ENCODE measurements at places on chromosomes 5 and 9.
A peak's percentile ranks its signal among the peaks of the same experiment; 100 is the strongest.

DNA sequence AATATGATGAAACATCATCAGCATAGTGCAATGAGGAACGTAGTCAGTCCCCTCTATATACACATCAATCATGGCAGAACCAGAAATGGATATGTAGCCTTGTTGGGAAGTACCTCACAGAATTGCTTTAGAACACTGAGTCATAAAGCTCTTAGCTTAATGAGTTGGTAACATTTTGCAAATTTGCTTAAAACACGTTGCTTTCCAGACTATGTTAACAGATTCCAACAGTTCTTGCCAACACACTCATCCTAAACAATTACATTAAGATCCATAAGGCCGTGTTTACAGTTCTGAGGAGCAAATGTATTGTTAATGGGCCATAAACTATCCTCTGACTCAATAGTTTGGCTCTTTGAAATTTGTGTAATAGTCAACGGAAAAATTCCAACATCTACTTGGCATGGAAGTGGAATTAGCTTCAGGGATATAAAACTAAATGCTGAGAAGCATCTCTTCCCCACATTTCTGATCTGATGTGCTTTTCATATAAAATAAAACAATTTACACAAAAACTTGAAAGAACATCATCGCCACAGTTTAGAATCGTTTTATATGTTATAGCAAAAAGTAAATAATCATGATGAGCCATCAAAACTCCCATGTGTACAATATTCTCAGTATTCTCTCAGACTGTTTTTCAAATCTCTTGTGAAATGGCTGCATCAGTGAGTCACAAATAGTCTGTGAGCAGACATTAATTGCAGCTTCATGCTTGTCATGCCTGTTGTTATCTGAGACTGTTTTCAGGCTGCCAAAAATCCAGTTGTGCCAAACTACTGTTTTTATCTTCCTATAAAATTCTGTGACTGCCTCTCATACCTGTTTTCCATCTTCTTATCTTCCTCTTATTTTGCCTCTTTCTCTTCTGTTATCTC, 291.9 kb downstream of the COX7C start:
- DNase-seq = no peak

DNA sequence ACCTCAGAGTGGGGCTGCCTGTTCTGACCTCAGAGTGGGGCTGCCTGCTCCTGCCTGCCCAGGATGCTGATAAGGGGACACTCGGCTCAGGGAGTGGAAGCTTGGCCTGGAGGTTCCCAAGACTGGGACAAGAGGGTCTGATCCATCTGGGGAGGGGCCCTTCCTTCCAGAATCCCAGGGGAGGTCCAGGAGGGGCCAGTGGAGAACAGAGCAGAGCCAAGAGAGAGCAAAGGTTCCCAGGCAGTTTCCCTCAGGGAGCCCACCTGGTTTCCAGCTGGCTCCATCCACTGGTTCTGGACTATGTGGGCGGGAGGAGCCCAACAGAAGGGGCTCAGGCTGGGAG, 49.1 kb upstream of the RNU6ATAC start:
- DNase-seq = no peak

DNA sequence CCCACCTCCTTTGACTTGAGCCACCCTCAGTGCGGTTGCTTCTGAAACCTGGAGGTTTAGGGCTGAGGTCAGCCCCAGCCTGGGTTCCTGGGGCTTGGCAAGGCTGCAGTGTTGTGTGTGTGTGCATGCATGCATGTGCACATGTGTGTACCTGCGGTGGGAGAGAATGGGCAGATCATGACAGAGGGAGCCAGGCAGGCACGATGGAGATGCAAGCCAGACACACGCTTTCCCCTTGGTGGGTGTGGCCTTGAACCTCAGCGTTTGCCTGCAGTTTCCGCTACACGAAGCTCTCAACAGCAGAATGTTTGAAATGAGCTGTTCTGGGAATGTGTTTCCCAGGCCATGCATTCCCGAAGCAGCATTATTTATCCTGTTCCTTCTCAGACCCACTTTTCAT, 65.9 kb upstream of the RAPGEF1 start:
- no peak for DNase-seq

GRCh38 chr5:80594810-80595209, 24.7 kb upstream of the ANKRD34B start:
- DNase-seq = no peak

DNA sequence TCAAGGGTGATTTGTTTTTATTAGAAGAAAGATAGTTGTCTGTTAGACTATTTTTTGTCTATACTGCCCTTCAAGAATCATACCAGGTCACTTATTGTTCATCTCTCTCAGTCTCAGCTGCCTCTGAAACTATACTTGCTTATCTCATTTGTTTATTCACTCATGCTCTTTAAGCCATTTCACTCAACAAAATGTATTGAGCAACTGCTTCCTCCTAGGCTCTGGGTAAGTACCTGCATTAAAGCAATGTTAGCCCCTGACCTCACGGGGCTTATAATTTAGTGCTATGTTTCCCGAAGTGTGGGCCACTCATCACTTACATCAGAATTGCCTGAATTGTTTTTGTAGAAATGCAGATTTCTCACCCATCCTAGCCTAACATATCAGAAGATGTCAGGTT, 100.9 kb downstream of the DPYSL3 start:
- DNase-seq = no peak

GRCh38 chr5:140192715-140193430, 17.9 kb downstream of the CYSTM1 start:
- no peak for DNase-seq

DNA sequence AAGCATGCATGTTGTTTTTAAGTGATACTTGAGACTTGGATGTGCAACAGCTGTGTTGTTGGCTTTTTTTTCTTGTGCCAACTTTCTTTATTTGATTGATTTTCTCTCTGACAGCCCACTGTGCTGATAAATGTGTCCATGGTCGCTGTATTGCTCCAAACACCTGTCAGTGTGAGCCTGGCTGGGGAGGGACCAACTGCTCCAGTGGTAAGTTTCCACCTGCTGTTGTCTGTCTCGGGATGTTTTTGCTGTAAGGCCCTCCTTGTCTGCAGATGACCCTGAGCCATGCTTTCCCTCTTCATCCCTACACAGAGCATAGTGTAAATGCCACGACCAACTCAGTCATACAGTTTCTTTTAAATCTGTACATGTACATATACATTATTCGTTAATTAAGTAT, 79.2 kb downstream of the MEGF10 start:
- no peak for DNase-seq

DNA sequence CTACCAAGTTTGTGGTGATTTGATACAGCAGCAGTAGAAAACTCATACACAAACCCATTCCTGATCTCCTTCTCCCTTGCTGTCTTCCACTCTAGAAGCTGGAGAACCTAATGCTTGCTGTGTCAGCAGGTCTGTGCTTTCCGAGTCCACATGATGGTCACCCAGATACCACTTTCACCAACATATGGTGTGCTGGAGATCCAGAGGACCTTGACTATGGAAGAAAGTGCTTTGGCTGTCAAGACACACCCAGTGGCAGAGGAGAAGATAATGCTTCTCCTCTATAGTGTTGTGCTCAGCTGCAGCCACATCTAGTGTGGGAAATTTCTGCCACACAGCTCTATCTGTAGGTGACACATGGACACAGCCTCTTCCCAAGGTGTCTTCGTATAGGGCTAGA, 67.4 kb downstream of the UGCG start:
- no peak for DNase-seq

DNA sequence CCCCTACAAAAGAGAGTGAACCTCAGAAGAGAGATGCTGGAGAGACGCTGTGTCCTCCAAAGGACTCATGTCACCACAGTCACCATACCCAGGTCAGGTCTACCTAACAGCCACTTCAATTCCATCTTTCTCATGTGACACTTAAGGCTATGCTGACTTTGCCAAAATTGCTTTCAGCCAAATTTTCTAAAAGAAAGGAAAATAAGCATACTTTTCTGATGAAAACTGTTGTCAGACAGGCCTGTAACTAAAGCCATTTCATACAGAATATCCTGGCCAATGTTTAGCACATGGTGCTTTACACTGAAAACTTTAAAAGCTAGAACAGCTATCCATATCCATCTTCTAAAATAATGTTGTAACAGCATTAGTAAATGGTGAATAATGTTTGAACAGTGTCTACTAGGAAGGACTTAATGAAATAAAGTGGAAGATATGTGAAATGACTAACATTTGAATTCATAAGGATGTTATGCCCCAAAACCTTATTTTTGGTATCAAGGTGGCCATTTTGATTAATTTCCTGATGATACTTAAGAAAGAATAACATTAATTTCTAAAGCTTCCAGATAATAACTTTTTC, 97.2 kb downstream of the NFIB start:
- no peak for DNase-seq

DNA sequence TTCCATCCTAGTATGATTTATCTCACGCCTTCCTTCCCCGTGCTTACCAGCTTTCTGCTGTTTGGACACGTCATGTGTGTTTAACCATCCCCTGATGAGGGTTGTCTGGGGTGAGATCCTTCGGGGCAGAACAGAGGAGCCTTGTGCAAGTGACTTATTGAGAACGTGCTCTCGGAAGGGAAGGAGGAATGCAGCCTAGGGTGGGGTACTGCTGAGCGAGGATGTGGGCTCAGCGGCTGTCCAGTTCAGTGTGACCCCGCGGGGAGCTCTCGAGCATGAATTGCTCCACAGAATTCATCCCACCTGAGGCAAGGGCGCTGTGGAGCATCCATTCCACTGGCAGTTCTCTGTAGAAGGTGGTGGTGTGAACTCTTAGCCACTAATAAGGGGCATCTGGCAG, 4.0 kb downstream of the MYOZ3 start:
- no peak for DNase-seq

DNA sequence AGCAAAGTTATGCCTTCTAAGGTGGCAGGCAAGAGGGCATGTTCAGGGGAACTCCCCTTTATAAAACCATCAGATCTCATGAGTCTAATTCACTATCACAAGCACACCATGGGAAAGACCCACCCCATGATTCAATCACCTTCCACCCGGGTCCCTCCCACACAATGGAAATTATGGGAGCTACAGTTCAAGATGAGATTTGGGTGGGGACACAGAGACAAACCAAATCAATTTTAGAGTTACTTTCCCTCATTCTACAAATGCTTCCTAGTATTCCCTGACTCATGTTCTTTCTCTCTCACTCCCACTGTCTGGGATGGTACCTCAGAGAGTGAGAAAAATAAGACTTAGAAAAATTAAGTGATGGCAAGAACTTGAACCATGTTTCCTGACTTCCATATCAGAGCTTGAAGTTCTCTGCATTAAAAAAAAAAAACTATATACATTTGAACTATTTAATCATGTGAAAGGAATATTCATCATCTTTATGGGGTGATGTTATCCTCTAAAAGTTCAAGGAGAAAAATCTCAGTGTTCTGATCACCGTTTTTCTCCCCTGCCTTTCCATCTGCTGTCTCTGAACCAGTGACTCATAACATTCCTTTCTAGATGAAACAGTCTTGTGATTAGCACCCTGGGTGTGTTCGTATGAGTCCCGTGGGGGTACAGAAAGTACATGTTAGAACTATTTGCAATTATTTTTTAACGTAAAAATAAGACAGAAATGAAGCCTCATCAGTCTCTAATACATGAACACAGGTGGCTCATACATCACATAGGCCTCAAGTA, 282.9 kb downstream of the SLF1 start:
- DNase-seq = no peak

DNA sequence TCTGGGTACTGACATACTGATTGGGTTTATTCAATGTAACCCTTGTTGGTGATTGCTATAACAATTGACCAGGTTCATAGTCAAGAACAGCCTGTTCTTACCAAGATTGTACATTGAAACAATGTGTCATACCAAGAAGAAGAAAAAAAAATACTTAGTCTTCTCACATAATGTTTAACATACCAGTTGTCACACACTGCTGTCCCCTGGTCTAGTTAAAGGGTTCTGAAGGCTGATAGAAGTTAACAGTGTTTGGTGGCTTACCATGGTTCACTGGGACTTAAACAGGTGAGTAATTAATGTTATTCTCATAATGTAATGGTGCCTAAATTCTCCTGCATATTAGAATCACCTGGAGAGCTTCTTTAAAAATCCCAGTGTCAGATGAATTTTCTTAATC, 18.5 kb upstream of the CDC42SE2 start:
- no peak for DNase-seq

- DNase-seq = no peak
Observed at GRCh38 chr9:15570769-15571168, 17.9 kb downstream of the CCDC171 start.

- DNase-seq = peak; percentile 83
Observed at GRCh38 chr9:120324996-120325642, 254.8 kb downstream of the CDK5RAP2 start.

- no peak for DNase-seq
Observed at GRCh38 chr9:109972026-109972882, 192.3 kb downstream of the PALM2AKAP2 start.

DNA sequence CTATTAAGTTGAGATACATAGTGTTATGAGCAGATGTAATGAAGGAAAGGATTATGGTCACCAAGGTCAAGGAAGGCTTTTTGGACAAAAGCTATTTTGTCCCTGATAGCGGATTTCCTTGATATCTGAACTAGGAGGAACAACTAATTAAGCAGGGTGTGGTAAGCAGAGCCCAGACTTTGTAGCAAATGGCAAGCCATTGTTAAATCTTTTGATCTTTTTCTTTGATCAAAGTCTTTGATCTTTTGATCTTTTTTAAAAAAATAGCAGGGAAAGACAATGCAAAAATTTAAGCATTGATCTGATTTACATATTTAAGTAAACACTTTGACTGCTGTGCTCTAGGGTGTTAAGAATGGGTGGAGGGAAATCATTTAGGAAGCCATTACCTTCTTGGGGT, 1242.0 kb downstream of the MAT2B start:
- DNase-seq = no peak

DNA sequence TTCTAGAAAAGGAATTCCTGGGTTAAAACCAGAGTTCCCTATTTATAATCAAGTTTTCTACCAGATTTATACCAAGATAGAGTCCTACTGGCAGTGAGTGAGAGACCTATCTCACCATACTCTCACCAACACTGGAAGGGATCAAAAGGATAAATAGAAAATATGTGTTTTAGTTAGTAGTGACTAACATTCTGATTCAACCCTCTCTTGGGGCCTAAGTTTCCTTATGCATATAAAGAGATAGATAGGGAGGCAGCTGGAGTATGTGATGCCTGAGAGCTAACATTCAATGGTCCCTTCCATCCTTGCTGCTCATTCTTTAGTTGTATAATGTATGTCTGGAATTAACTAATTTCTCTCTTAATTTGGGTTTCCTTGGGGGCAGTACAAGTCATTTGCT, 32.0 kb downstream of the CKMT2 start:
- no peak for DNase-seq

DNA sequence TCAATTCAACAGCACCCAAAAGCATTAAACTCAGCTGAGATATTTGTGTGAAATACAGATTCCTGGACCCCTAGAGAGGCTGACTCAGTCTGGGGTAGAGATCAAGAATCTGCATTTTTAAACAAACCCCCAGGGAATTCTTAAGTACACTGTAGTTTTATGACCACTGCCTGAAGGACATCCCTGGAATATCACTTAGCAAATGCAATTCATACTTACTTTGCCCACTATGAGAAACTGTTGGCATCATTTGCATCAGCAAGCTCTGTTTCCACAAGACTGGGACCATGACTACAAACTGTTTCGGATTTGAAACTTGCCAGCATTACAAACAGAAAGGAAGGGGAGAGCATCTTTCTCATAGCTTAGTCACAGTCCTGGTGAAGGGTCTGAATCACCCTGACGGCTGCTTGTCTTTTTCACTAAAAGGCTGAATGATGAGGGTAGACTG, 63.7 kb downstream of the MLLT3 start:
- DNase-seq = no peak

- no peak for DNase-seq
Observed at GRCh38 chr5:12023614-12024241, 119.5 kb upstream of the CTNND2 start.

GRCh38 chr5:100828071-100828897, 74.8 kb downstream of the ST8SIA4 start:
- no peak for DNase-seq

GRCh38 chr5:173714551-173715428, 98.3 kb upstream of the BOD1 start:
- DNase-seq = no peak
